ENCODE measurements at places on chromosomes 1 and 21.

DNA sequence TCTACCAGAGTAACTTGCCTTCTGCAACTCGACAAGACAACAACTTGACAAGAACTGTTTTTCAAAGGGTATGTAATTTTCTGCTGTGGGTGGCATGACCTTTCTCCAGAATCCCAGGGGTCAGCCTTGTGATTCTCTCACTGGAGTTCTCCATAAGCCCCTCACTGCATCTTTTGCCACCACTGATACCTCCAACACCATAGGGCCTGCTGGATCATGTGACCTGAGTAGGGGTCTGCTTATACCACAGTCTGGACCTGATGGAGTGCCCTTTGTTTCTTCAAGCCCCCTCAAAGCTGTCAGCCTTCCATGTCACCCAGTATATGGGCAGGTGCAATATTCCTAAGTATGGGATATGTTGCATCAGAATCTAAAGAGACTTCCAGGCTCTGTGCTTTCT lies 31.6 kb upstream of the DIPK1A start:
- H3K36me3 ChIP-seq, result peaks cover 4% of the 10 kb centered on the region
- no peak overlapping the region for H3K4me3 ChIP-seq
- H3K4me1 ChIP-seq, result peaks cover 48% of the 10 kb centered on the region
- DNase-seq, result no peak

GRCh38 chr1:226821719-226822085 lies 48.7 kb upstream of the PSEN2 start:
- no peak for DNase-seq
- no peaks in the 10 kb centered on the region for H3K36me3 ChIP-seq
- H3K27me3 ChIP-seq, result peaks cover 2% of the 10 kb centered on the region

DNA sequence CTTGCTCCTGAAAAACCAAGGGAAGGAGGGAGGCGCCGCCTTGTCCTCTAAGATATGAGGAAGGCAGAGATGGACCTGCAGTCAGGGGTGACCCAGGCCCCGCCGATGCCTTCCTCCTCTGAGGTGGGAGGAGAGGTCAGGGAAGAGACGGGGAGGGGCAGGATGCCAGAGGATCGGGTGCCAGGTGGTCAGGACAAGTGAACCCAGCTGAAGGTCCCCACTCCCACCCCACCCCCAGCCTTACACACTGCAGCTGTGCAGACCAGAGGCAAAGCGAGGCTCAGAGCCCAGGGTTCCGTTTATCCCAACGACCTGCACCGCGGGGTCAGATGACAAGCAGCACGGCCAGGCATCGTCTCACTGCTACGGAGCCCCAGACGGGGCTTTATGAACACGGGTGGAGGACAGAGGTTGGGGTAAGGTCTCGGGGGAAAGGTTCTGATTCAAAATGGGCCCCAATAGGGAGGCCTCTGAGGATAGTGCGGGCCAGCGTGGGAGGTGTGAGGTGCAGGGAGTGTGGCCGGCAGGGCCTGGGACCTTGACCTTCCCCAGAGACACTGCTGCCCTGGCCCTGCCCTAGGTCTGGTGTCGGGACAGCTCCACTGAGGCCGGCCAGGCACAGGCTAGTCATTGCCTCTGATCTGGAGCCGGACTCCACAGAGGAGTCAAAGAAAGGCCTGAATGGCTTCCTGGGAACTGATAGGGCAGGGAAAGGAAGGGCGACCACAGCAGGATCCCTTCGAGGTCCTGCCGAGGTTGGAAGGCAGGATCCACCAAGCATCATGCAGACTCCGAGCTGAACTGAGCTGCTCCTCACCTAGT lies 112.4 kb downstream of the WDR4 start:
- H3K27me3 ChIP-seq, result no peaks in the 10 kb centered on the region
- H3K4me3 ChIP-seq, result no peak overlapping the region
- peaks cover 9% of the 10 kb centered on the region for H3K4me1 ChIP-seq
- H3K36me3 ChIP-seq, result peaks cover 7% of the 10 kb centered on the region
- no peak overlapping the region for H3K27ac ChIP-seq

- H3K4me3 ChIP-seq, result no peak overlapping the region
- H3K4me1 ChIP-seq, result no peaks in the 10 kb centered on the region
- H3K36me3 ChIP-seq, result no peaks in the 10 kb centered on the region
- no peak for DNase-seq
- no peaks in the 10 kb centered on the region for H3K27me3 ChIP-seq
- no peak overlapping the region for H3K27ac ChIP-seq
Observed at GRCh38 chr21:27567381-27567780, 600.5 kb upstream of the ADAMTS5 start.

DNA sequence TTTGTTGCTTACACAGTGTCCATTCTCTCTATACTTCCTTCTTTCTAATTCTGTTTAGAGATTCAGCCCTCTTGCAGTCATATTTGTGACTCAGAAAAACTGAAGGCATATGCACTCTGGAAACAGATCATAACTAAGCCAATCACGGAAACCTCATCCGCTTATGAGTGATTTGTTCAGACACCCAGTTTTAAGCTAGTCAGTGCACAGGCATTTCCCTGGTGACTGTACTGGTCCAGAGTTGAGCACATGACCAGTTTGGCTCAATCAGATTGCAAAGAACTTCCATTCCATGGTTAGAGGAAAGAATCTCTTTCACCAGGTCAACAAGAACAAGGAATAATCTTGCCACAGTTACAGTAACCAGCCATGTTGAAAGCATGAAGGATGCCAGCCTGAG lies 69.2 kb upstream of the SGIP1 start:
- H3K27ac ChIP-seq, result no peak overlapping the region

DNA sequence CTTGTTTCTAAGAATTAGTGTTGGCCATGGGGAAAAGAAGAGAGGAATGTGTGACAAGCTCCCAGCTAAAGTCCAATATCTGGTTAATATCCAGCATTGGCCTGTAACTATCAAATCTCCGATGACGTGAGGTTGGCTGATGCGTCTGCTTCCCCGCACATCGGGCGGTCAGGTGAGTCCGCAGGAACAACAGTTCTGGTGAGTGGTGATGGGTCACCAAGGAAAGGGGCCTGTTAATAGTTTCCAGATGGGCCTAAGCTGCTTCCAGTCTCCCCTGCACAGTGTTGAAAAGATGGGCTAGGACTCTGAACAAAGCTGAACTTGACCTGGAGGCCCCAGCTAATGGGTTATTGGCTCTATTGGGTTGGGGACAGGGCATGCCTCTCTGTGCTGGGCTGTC lies 193.1 kb upstream of the EDN2 start:
- H3K36me3 ChIP-seq, result peaks cover 1% of the 10 kb centered on the region
- DNase-seq, result no peak
- no peaks in the 10 kb centered on the region for H3K27me3 ChIP-seq
- peaks cover 63% of the 10 kb centered on the region for H3K4me1 ChIP-seq
- H3K4me3 ChIP-seq, result no peak overlapping the region
- no peak overlapping the region for H3K27ac ChIP-seq

GRCh38 chr1:244087611-244088010 lies 36.5 kb downstream of the ZBTB18 start:
- H3K27ac ChIP-seq, result no peak overlapping the region
- no peak for DNase-seq
- H3K4me3 ChIP-seq, result no peak overlapping the region
- H3K4me1 ChIP-seq, result no peaks in the 10 kb centered on the region
- H3K36me3 ChIP-seq, result no peaks in the 10 kb centered on the region
- peaks cover 7% of the 10 kb centered on the region for H3K27me3 ChIP-seq

DNA sequence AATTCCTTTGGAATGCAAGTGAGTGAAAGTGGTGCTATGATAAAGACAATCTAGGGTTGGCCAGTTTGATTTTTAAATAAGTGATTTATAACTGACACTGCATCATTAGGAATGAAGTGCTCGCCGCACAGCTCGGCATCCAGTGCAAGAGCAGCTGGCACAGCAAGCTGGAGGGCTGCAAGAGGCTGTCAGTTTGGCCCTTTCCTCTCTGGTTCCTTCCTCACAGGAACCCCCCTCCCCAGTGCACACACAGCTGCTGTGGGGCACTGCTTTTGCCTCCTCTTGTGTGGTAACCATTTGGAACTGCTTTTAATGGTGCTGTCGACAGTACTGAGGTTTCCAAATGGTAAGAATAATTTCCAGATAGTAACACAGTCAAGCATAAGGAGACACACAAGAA lies 10.4 kb upstream of the BCAR3 start:
- peaks cover 10% of the 10 kb centered on the region for H3K4me1 ChIP-seq
- H3K27me3 ChIP-seq, result peaks cover 9% of the 10 kb centered on the region
- no peak overlapping the region for H3K27ac ChIP-seq
- DNase-seq, result no peak
- no peaks in the 10 kb centered on the region for H3K36me3 ChIP-seq

GRCh38 chr1:32345289-32345827 lies 9.3 kb upstream of the MARCKSL1 start:
- H3K27me3 ChIP-seq, result peaks cover 8% of the 10 kb centered on the region
- peak overlapping the region; percentile 19 for H3K27ac ChIP-seq
- H3K36me3 ChIP-seq, result peaks cover under 1% of the 10 kb centered on the region
- no peak overlapping the region for H3K4me3 ChIP-seq
- peaks cover 42% of the 10 kb centered on the region for H3K4me1 ChIP-seq
- DNase-seq, result no peak

DNA sequence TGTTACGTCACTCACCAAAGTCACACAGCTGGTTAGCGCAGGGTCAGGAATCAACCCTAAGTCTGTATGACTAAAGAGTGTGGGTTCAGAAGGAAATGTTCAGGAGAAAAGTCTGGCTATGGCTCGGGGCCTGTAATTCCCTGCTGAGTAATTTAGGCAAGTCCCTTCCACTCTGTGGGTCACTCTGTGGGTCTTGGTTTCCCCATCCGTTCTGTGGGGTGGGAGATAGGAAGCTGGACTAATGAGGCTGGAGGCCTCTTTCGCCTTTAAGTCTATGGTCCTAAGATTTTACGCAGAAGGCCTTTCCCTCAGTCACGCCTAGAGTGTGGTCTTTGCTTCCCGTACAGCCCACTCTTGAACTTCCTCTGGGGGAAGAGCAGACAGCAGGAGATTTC lies 14.3 kb upstream of the MED18 start:
- DNase-seq, result no peak
- H3K27me3 ChIP-seq, result peaks cover 3% of the 10 kb centered on the region
- H3K27ac ChIP-seq, result no peak overlapping the region

DNA sequence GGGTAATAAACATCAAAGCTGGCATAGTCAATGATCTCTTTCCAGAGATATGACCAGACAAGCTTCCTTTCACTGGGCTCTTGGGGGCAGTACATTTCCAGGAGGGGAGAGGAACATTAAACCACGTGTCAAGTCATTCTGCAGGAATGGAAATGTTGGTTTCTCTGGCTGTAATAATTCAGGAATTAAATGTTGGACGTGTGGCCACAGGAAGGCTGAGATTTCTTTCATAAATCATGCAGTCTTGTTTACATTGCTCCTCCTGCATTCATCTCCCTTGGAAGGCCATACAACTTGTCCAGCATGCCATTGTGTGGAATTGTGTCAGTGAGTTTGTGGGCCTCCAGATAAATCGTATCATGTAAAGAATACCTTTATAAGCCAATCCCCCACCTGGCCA lies 259.2 kb downstream of the ADGRL2 start:
- H3K4me1 ChIP-seq, result no peaks in the 10 kb centered on the region
- no peak overlapping the region for H3K4me3 ChIP-seq
- no peak for DNase-seq
- H3K27me3 ChIP-seq, result no peaks in the 10 kb centered on the region

DNA sequence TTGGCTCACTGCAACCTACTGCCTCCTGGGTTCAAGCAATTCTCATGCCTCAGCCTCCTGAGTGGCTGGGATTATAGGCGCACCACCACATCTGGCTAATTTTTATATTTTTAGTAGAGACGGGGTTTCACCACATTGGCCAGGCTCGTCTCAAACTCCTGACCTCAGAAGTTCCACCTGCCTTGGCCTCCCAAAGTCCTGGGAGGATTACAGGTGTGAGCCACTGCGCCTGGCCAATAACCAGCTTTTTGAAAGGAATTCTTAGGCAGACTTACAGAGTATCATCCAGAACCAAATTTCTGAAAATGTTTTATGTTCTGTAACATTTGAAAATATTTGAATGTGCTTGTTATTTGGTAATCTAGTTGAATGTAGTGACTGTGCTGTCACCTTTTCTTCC lies 14.6 kb downstream of the BTF3L4 start:
- no peaks in the 10 kb centered on the region for H3K27me3 ChIP-seq
- H3K4me1 ChIP-seq, result peaks cover 12% of the 10 kb centered on the region
- H3K4me3 ChIP-seq, result no peak overlapping the region
- peaks cover 15% of the 10 kb centered on the region for H3K36me3 ChIP-seq

DNA sequence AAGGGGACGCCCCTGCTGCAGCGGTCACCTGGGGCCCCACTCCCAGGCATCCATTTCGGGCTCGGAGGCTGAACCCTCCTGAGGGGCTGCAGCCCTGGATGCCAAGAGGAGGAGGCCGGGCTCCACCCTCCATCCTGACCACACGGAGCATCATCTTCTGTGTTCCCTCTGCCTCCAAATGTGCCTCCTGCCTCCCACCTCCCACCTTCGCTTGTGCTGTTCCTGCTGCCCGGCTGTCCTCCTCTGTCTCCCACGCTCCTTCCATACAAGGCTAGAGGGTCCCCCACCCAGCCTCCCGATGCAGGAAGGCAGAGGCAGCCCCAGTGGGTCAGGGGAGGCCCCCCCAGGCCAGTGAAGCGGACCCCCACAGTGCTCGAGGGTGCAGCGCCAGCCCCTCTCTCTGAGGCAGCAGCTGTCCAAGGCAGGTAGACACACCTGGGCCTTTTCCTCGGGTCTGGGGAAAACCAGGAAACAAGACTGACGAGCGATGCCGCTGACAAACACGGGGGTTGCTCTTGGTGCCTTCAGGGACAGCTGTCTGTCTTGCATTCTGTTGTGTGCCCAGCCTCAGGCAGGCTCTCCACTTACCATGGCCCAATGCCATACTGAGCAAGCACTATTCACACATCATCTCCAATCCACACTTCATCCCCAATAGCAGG lies 16.8 kb upstream of the PLEKHG5 start:
- H3K4me1 ChIP-seq, result peaks cover 3% of the 10 kb centered on the region
- H3K27me3 ChIP-seq, result no peaks in the 10 kb centered on the region
- no peaks in the 10 kb centered on the region for H3K36me3 ChIP-seq
- no peak overlapping the region for H3K4me3 ChIP-seq
- no peak overlapping the region for H3K27ac ChIP-seq
